CD4-positive, alpha-beta T cell (primary cell): ENCODE measurements at places on chromosomes 4 and X.

DNA sequence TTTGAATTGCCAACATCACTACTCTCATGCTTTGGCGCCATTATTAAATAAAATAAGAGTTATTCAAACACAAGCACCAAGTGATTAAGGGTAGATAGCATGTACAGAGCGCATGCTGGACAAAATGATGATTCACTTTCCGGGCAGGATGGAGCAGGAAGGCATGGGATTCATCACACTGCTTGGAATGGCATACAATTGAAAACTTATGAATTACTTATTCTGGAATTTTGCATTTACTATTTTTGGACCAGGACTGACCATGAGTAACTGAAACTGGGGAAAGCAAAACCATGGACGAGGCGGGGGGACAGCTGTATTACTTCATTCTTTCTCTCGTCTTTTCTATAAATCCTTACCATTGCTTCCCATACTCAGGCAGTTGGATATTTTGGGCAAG, 28.5 kb upstream of the FGF5 start:
- H3K27me3 ChIP-seq: no peaks in the 10 kb centered on the region
- no peak overlapping the region for H3K4me3 ChIP-seq
- H3K36me3 ChIP-seq: no peaks in the 10 kb centered on the region

DNA sequence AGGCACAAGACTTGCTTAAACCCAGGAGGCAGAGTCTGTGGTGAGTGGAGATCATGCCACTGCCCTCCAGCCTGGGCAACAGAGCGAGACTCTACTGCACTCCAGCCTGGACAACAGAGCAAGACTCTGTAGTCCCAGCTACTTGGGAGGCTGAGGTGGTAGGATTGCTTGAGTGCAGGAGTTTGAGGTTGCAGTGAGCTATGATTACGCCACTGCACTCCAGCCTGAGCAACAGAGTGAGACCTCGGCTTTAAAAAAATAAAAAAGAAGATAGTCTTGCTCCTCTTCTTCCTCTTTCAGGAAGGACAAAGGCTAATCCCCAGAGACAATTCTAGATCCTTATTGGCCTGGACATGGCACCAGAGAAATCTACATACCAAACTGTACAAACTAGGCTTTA, 5.7 kb upstream of the PPEF2 start:
- H3K27me3 ChIP-seq: no peaks in the 10 kb centered on the region
- H3K36me3 ChIP-seq: no peaks in the 10 kb centered on the region
- H3K27ac ChIP-seq: no peak overlapping the region
- DNase-seq: no peak
- no peak overlapping the region for H3K4me3 ChIP-seq
- H3K4me1 ChIP-seq: no peaks in the 10 kb centered on the region

GRCh38 chr4:138500869-138501268, 258.7 kb upstream of the SLC7A11 start:
- DNase-seq: no peak
- H3K27ac ChIP-seq: no peak overlapping the region
- H3K27me3 ChIP-seq: no peaks in the 10 kb centered on the region

- DNase-seq: no peak
- peaks cover 75% of the 10 kb centered on the region for H3K4me1 ChIP-seq
- H3K27me3 ChIP-seq: no peaks in the 10 kb centered on the region
Measured at GRCh38 chr4:2812612-2813354, 19.9 kb downstream of the SH3BP2 start.

DNA sequence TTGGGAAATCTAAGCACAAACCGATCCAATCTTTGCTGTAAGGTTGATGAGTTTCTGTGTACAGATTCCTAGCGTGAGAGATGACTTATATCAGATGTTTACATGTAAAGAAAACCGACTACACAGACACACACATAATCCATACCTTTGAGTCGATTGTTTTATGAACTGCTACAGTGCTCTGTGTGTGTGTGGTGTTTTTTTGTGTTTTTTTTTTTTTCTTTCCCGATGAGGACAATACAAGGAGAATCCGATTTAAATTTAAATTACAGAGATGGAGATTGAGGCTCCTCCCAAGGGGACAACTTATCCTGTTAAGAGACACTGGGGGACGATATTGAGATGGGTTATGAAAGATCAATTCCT, 461 bp upstream of the SLC9A6 start:
- no peaks in the 10 kb centered on the region for H3K36me3 ChIP-seq
- no peak for DNase-seq
- no peaks in the 10 kb centered on the region for H3K27me3 ChIP-seq
- H3K27ac ChIP-seq: peak overlapping the region; percentile 55
- peak overlapping the region; percentile 87 for H3K4me3 ChIP-seq
- H3K4me1 ChIP-seq: peaks cover 31% of the 10 kb centered on the region

GRCh38 chrX:69285881-69286564, 120.8 kb upstream of the PJA1 start:
- H3K27me3 ChIP-seq: no peaks in the 10 kb centered on the region
- peaks cover 10% of the 10 kb centered on the region for H3K4me1 ChIP-seq
- peak; percentile 67 for DNase-seq
- H3K36me3 ChIP-seq: no peaks in the 10 kb centered on the region

DNA sequence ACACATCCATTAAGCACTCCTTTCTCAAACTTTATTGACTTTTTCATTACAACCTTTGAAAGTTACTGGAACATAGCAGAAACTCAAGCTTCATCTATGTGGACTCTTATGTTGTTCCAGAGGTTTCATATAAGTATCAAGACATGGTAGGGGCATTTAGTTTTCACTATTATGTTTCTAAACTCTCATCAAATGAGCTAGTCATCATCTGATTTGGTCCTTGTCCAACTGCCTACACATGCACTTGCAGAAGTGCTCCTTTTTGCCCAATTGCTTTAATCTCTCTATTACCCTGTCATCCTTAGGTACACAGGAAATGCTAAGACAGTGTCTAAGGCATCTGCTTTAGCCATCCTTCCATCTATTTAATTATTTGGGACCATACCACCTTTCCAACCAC, 42.2 kb upstream of the EPGN start:
- DNase-seq: no peak
- H3K36me3 ChIP-seq: no peaks in the 10 kb centered on the region
- H3K27ac ChIP-seq: no peak overlapping the region
- no peaks in the 10 kb centered on the region for H3K27me3 ChIP-seq

GRCh38 chr4:43133566-43133965, 241.1 kb downstream of the GRXCR1 start:
- H3K4me1 ChIP-seq: no peaks in the 10 kb centered on the region
- no peaks in the 10 kb centered on the region for H3K27me3 ChIP-seq
- H3K27ac ChIP-seq: no peak overlapping the region
- H3K4me3 ChIP-seq: no peak overlapping the region

- no peak overlapping the region for H3K27ac ChIP-seq
- no peak for DNase-seq
- H3K4me3 ChIP-seq: no peak overlapping the region
- no peaks in the 10 kb centered on the region for H3K4me1 ChIP-seq
- H3K27me3 ChIP-seq: no peaks in the 10 kb centered on the region
Measured at GRCh38 chr4:126361287-126361686, 1046.5 kb downstream of the FAT4 start.

GRCh38 chr4:38013461-38014366, 53.5 kb downstream of the PTTG2 start:
- H3K27me3 ChIP-seq: no peaks in the 10 kb centered on the region
- H3K27ac ChIP-seq: no peak overlapping the region
- H3K4me1 ChIP-seq: no peaks in the 10 kb centered on the region
- peaks cover 17% of the 10 kb centered on the region for H3K36me3 ChIP-seq
- H3K4me3 ChIP-seq: no peak overlapping the region
- no peak for DNase-seq

DNA sequence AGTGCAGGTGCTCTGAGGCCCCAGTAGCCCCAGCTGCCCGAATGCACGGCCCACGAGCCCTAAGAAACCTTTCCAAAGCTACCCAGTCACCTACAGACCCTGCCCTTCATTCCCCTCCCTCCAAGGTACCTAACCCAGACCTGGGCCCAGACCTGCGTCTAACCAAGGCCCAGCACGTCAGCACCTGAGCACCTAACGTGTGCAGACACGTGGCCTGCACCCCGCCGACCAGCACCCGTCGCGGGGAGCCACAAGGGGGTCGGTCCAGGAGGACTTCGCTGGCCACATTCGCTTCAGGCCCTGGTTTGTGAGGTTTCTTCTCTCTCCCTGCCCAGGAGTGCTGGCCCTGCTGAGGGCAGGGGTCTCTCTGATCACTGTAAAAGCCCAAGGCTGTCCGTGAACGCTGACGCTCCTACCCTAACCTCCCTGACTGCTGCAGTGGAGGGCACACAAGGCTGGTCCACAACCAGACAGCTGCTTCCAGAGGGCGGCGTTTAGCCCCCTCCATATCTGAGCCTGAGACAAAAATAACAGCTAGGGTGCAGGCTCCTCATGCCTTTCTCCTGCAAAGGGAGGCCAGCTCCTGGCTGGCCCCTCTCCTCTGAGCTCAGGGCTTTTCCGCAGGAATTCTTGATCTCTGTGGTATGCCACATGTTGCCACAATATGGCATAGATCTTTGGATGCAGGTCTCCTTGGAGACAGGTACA, 31.8 kb downstream of the WDR1 start:
- H3K4me3 ChIP-seq: no peak overlapping the region
- H3K4me1 ChIP-seq: peaks cover 6% of the 10 kb centered on the region
- no peak overlapping the region for H3K27ac ChIP-seq
- peaks cover 99% of the 10 kb centered on the region for H3K36me3 ChIP-seq

DNA sequence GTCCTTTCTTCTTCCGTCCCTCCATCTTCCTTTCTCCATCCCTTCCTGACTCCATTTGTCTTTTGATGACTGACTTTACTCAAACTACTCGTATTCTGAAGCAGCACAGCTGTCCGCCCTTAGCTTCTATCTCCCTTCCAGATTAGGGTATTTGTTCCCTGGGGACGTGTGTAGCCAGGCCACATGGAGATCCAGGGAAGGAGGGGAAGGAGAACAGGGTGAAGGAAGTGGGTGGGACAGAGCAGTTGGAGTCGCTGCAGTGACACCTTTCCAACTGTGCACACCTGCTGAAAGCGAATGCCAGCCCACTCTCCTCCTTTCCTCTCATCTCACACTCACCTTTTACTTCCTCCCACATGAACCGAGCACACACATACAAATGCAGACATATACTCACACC, 323.8 kb downstream of the DCTD start:
- H3K36me3 ChIP-seq: no peaks in the 10 kb centered on the region
- no peak overlapping the region for H3K27ac ChIP-seq
- DNase-seq: no peak
- no peaks in the 10 kb centered on the region for H3K4me1 ChIP-seq

GRCh38 chr4:4843635-4844291, 15.7 kb upstream of the MSX1 start:
- H3K36me3 ChIP-seq: no peaks in the 10 kb centered on the region
- DNase-seq: no peak
- peaks cover 11% of the 10 kb centered on the region for H3K27me3 ChIP-seq
- no peak overlapping the region for H3K27ac ChIP-seq
- H3K4me1 ChIP-seq: peaks cover 2% of the 10 kb centered on the region

- H3K36me3 ChIP-seq: peaks cover 42% of the 10 kb centered on the region
- H3K27ac ChIP-seq: no peak overlapping the region
- no peak overlapping the region for H3K4me3 ChIP-seq
- no peak for DNase-seq
Measured at GRCh38 chr4:148116264-148116663, 325.9 kb downstream of the NR3C2 start.

GRCh38 chrX:2820136-2820771, 8.5 kb upstream of the GYG2 start:
- H3K27me3 ChIP-seq: peaks cover 3% of the 10 kb centered on the region
- DNase-seq: no peak
- H3K4me3 ChIP-seq: no peak overlapping the region
- H3K36me3 ChIP-seq: no peaks in the 10 kb centered on the region
- no peak overlapping the region for H3K27ac ChIP-seq

- H3K36me3 ChIP-seq: no peaks in the 10 kb centered on the region
- DNase-seq: no peak
- H3K27me3 ChIP-seq: no peaks in the 10 kb centered on the region
- H3K4me3 ChIP-seq: no peak overlapping the region
Measured at GRCh38 chrX:95760356-95760755, 924.3 kb upstream of the DIAPH2 start.

DNA sequence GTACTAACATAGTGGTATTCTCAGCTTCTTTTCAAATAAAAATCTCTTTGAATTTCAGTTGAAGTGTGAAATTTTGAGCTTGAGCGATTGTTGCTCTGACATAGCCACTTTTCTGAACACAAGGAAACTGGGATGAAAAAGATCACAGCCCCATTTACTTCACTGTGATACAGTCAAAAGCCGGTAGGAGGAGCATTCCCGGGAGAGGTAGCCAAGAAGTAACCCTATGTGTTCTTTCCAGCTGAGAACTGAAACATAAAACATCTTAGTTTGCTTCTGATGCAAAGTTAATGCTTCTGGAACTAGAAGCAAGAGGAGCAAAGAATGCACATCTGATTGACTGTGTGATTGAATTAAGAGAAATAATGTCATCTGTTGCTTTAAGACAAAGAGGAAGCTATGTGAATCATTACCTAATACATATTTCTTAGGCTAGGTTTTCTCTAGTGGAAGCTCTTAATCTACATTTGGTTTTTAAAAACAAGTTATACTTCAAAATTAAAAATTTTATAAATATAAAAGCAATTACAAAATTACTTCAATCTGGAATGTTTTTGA, 88.3 kb upstream of the UNC5C start:
- no peak for DNase-seq
- no peaks in the 10 kb centered on the region for H3K36me3 ChIP-seq
- H3K4me3 ChIP-seq: no peak overlapping the region
- H3K27ac ChIP-seq: no peak overlapping the region

- H3K36me3 ChIP-seq: no peaks in the 10 kb centered on the region
- H3K4me3 ChIP-seq: no peak overlapping the region
- no peak for DNase-seq
Measured at GRCh38 chr4:187908079-187908561, 87.5 kb upstream of the ZFP42 start.

DNA sequence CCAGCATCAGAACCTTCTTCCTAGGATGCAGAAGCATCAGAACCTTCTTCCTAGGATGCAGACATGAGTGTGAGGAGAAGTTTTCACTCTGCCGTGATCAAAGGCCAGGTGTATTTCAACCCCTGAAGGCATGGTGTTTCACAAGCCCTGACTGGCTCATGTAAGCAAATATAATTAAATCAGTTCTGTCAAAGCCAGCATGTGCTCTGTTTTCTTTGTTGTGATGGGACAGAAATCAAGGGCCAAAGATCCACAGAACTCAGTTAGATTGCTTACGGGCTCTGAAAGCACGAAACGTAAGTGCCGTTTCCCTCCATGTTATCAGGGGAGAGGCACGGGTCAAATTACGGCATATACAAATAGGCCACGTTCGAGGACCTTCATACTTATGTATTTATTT, 32.0 kb upstream of the CLDN24 start:
- DNase-seq: no peak
- peaks cover 2% of the 10 kb centered on the region for H3K27me3 ChIP-seq
- no peak overlapping the region for H3K4me3 ChIP-seq

DNA sequence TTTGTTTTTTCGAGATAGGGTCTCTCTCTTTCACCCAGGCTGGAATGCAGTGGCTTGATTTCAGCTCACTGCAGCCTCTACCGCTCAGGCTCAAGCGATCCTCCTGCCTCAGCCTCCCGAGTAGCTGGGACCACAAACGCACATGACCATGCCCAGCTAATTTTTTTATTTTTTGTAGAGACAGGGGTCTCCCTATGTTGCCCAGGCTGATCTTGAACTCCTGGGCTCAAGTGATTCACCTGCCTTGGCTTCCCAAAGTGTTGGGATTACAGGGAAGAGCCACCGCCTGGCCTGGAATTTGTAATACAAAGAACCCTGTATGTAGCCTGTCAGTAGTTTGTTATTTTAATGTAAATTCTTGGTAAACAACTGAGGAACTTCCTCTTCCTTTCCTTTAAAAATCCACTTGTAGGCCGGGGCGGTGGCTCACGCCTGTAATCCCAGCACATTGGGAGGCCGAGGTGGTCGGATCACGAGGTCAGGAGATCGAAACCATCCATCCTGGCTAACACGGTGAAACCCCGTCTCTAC, 119.5 kb downstream of the PHKA2 start:
- DNase-seq: no peak
- no peak overlapping the region for H3K4me3 ChIP-seq
- no peaks in the 10 kb centered on the region for H3K36me3 ChIP-seq
- no peaks in the 10 kb centered on the region for H3K4me1 ChIP-seq
